Esophagus squamous epithelium (tissue), 5 donors: ENCODE measurements at places on chromosomes 6 and 20.

GRCh38 chr6:122651604-122652003 lies 41.4 kb downstream of the PKIB start:
- DNase-seq, result no peak

DNA sequence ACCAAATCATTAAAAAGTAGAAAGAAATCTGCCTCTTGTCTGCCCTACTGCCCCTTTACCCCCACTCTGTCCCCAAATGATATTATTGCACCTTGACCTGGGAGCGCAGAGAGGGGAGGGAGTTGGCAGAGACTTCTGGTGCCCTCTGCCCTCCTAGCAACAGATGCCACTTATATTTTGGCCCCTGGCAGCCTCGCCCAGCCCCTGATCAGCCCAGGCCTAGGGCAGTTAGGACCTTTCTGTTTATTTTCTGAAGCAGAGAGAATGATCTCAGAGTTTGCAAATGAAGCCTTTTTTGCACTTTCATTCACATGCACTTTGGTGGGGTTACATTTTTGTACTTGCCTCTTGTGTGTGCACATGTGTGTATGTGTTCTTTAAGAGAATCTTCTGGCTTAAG lies 8.4 kb upstream of the SGK2 start:
- DNase-seq, result no peak

GRCh38 chr20:9287826-9288225 lies 218.9 kb downstream of the PLCB4 start:
- DNase-seq, result no peak

DNA sequence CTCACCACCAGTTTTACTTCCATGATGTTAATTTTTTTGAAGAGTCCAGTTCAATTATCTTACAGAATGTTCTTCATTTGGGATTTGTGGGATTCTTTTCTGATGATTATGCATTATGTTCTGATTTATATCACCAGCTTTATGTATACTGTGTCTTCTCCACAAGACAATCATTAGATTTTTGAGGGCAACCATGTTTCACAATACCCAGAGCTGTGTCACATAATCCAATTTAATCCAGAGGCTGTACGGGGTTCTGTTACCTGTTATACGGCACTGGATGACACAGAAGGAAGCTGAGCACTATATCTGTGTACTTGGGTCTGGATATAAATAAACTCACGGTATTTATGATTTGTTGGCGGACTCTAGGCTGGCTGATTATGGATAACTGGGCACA lies 41.6 kb upstream of the RPN2 start:
- no peak for DNase-seq

DNA sequence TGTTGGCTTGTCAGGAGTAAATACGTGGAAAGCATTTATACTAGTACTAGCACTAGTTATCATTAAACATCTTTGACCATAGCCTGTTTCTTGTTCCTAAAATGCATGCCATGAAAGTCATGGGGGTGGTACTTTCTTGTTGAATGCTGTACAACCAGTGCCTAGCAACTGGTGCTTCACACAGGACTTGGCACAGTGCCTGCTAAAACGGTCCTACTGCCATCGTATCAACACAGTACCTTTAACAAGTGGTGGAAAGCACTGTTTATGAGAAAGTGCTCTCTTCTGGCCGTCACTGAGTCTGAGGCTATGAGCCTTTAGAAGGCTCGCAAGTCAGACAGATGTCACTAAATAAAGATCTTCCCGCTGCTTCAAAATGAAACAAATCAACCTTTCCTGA lies 21.6 kb downstream of the ZNFX1 start:
- no peak for DNase-seq

DNA sequence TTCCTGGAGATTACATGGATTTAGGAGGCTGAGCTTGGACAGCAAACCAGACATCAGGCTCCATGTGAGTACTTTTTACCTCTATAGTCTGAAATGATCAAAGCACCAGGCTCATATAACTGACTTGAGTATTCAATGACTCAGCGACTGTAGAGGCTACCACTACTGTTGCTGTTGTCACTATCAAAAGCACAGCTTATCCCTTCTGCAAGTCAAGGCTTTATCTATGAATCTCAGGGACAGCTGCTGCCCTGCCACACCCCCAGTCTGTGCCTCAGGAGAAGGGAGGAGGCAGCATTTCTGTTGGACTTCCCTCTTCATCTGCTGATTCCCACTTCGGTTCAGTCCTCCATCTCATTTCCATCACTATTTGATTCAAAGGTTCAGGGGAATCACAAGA lies 80.5 kb upstream of the CNR1 start:
- DNase-seq, result no peak

GRCh38 chr6:150548330-150548729 lies 51.4 kb upstream of the PLEKHG1 start:
- DNase-seq, result no peak

GRCh38 chr6:139600919-139601475 lies 226.5 kb upstream of the CITED2 start:
- no peak for DNase-seq

DNA sequence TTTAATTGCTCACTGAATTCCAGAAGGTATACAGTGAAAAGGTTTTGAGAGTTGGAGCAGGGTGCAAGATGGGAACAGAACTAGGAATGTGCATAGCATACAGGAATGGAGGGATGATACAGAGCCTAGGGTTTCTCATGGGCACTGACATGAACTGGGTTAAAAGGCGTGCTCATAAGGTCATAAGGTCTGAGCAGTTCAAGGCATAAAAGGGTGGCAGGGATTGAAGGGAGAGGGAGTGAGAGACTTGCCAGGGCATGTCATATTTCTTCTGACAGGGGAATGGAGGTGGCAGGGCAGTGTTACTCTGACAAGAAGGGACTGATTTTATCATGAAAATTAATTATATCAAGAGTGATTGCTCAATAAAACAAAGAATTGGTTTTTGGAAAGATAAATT lies 4.7 kb downstream of the MLIP start:
- DNase-seq, result no peak

GRCh38 chr6:168506460-168506859 lies 65.5 kb downstream of the SMOC2 start:
- DNase-seq, result no peak

DNA sequence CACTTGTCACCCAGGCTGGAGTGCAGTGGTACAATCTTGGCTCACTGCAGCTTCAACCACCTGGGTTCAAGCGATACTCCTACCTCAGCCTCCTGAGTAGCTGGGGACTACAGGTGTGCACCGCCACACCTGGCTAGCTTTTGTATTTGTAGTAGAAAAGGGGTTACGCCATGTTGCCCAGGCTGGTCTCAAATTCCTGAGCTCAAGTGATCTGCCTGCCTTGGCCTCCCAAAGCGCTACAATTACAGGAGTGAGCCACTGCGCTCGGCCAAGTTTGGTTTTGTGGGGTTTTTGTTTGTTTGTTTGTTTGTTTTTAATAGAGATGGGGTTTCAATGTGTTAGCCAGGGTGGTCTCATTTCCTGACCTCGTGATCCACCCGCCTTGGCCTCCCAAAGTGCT lies 12.3 kb downstream of the LOC128125822 start:
- DNase-seq, result no peak

DNA sequence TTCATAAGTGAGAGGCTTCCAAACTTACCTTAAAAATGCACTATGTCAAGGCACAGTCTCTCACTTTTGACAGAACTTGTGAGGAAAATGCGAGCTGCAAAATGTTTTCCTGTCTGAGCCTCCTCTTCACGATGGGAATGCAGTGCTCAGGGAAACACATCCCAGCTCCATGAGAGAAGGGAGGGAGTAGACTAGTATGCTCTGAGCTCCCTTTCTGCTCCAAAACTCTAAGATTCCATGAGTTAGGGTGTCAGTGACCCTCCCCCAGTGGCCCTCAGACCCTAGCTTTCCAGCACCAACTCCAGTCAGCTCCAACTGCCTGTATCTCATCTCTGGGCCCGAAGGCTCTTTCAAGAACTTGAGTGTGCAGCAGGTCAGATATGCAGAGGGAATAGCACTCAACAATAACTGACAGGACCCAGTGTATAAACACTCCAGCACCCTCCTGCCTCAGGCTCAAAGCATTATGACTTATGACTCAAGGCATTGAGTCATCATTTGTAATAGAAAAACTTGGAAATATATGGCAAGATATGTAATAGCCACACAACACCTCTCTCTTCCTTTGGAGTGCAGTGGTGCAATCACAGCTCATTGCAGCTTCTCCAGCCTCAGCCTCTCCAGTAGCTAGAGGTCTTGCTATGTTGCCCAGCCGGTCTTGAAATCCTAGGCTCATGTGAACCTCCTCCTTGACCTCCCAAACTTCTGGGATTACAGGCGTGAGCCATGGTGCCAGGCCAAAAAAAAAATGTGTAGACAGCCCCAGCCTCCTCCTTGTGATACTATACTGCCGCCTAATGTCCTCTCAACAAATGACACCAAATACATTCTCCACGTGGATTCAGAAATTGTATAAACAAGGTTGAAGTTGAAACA lies 16.7 kb upstream of the ENTPD6 start:
- no peak for DNase-seq

DNA sequence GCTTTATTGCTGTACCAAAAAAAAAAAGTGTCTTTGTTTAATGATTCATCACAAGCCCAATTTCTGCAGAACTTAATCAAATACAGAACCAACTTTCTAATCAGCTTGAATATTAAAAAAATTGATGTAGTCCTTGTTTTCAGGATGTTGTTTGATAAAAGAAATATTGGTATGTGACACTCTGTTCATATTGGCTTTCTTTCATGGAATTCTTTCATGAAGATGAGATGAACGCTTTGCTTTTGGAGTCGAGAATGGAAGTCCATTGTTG lies 184.3 kb downstream of the ZNF217 start:
- no peak for DNase-seq

GRCh38 chr20:38538789-38539188 lies 42.2 kb upstream of the ADIG start:
- no peak for DNase-seq

DNA sequence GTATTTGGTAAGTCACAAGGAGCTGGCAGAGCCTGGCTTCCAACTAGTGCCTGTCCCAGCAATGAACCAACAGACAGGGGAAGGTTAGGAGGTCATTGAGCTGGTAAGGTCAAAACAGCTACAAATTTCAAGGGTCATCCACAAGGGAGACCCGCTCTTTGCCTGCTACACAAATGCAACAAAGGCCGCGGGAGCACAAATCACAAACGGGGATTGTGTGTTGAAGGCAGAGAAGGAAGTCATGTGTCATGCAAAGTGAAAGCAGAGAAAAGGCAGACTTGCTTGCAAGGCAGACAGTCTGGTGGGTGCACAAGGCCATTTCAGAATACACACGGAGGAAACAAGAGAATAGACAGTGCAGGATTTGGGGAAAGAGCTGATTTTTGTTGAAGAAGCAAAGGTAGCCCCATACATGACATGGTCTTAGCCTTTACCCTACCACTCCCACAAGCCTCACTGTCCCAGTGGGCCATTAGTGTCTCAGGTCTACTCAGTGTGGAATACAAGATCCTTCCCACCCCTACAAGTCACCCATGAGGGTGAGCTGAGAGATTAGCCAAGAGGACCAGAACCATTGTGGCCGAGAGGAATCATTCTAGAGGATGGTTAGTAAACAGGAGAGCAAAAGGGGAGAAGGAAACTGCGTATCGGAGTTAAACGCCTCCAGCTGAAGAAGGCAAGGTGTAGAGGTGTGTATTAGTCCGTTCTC lies 18.1 kb upstream of the SAMHD1 start:
- no peak for DNase-seq
